ENCODE measurements at places on chromosomes 3 and 15. TPM values are rescaled to one million over a fixed set of nuclear protein-coding genes. Genes with fewer than 3 reads are reported as not detected.

Gene PLA2G4E
- not detected for total RNA-seq

Gene SCAANT1
- total RNA-seq = not detected

Gene GABRG3
- total RNA-seq = not detected

Gene DGKG
- 4.3 TPM for total RNA-seq

Gene FBXO40
- 0.83 TPM for total RNA-seq

Gene NR2E3
- not detected for total RNA-seq

Gene GHRL
- total RNA-seq = not detected

Gene AGBL1
- 0.21 TPM for total RNA-seq

Gene GP9
- not detected for total RNA-seq
